Cardiac muscle cell (in vitro differentiated cells and primary cell): ENCODE measurements at places on chromosomes 4 and X.

DNA sequence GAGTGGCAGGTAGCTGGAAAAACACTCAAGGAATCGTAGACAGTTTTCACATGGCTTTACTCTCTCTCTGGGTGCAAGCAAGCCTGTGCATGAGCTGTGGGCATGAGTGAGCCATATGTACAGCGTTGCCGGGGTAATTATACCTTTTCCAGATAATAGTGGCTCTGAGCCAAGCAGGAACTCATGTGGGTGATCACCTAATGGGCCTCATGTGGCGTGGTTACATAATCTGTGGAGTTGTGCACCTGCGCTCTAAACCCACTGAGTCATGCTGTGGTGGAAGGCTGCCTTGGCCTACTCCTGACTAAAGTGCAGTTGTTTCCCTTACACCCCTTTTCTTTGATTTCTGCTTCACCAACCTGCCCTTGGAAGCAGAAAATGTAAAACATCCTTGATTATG lies 1564.5 kb upstream of the PCDH10 start:
- no peak for DNase-seq

DNA sequence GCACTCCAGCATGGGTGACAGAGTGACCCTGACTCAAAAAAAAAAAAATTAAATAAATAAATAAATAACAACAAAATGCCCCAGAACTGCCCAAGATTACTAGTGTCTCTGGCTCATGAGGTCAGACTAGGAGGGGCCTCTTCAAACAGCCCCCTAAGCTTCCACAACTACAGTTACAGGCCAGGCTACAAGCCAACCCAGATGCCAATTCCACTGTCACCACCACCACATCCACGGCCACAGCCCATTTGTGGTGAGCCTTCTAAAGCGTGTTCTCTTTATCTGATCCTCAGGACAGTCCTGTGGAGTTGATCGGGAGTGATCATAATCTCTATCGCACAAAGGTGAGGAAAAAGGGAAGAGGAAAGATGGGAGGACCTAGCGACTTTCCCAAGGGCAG lies 36.6 kb downstream of the IGFBP7 start:
- no peak for DNase-seq

- no peak for DNase-seq
Measured at GRCh38 chr4:114025176-114025777, 45.8 kb upstream of the ARSJ start.

DNA sequence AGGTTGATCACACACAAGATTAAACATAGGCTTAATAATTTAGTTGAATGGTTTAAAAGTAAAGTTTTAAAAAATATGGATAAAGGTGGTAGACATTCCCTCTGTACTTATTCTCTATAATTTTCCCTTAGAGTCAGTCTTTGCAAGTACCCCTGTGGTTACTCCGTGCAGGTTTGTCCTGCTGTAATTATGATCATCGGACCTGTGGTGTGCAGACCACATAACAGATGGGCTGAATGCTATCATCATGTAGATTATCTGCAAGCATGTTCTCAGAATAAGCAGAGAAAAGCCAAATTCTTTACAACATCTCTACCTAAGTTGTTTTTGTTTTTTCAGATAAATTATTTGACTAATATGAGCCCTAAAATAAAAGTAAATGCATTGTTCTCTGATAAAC lies 146.8 kb downstream of the FSTL5 start:
- DNase-seq, result no peak

GRCh38 chr4:42633605-42634388 lies 23.1 kb downstream of the ATP8A1 start:
- DNase-seq, result no peak

GRCh38 chrX:100376576-100376975 lies 33.5 kb downstream of the PCDH19 start:
- peak; percentile 36 for DNase-seq

DNA sequence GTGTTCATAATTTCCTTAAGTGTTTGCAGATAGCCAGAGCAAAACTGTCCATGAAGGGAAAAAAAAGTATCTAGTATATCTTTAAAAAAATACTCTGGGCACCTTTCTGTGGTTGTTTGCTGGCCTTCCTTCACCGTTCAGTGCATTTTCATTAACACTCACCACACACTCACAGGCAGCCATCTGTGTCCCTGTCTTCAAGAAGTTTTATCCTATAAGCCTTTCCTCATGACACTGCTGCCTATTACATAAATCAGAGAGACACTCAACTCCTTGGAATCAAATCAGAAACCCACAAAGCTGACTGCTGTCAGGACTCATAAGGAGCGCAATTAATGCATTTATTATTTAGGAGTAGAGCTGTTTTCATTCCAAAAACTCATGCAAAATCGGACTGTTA lies 1720.2 kb downstream of the PCDH7 start:
- DNase-seq, result no peak

DNA sequence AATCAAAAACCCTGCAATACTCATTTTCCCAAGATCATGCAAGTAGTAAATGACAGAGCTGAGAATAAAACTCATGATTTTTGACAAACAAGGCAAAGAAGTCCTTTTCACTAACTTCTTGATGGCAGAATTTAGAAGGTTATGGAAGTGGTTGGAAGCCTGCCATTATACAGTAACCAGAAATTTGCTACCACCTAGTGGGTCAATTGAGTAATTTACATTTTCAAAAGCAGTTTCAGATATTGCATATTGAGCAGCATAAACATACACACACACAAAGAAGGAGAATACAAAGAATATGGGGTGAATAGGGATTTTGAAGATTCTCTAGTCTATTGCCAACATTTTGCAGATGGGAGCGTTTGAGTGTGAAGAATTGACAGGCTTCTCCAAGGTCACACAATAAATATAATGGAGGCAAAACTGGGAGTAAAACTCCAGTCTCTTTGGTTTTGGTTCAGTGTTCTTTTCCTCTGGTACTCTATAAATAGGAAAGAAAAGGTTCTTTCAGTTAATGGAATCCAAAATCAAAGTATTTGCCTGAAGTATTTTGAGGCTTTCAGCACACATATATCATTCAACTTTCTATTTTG lies 70.2 kb downstream of the GC start:
- peak; percentile 83 for DNase-seq

GRCh38 chr4:175460414-175460813 lies 351.6 kb downstream of the GPM6A start:
- DNase-seq, result no peak

DNA sequence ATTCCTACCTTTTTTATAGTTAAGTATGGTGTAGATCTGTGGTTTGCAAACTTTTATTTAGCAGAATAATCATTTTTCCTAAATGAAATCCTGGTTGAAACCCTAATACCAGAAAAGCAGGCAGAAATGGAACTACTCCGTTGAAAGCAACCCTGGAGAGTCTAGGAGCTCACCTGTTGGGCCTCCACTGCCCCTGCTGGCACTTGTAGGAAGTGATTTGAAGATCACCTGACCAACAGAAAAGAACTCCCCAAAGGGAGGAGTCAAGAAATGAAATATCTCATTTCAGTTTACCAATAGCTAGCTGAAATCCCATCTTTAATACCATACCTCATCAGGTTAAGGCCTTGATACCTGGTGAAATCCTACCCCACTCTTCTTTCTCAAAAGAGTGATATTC lies 277.1 kb downstream of the KLHL13 start:
- no peak for DNase-seq

- no peak for DNase-seq
Measured at GRCh38 chr4:67880866-67881610, 2.8 kb downstream of the TMPRSS11D start.

DNA sequence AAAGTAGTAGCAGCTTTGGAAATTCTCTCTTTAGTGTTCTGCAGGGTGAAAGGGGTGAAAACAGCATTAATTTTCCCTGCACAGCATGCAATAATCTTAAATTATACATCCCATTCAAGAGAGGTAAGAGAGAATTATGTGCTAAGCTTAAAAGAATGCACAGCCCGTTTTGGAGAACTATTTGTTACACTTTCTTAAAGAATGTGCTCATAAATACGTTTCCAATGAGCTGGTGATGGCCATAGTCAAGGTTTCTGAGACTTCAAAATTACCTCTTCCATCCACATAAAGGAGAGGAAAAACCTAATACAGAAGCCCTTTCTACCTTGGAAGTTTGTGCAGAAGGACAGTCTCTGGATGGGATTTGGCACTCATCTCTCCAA lies 766.7 kb upstream of the TENM3 start:
- DNase-seq, result no peak

DNA sequence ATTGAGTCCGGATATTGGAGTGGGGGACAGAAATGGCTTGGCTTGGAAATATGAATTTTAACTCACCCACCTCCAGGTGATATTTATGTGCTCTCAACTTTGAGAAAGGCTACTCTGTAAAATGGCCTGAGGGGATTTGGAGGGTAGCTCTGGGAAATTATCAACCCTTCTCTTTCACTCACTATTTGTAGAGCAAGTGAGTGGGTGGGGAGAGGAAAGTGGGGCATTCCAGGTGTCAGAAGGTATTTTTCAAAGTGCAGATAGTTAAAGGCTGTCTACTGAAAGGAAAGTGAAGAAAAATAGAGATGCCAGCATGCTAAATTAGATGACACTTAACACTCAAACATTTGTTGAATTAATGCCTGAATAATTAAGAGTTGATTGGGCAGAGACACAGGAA lies 44.1 kb downstream of the TMEM164 start:
- DNase-seq, result no peak

GRCh38 chr4:118398226-118399090 lies 45.7 kb upstream of the PRSS12 start:
- no peak for DNase-seq

GRCh38 chr4:41420541-41420940 lies 117.4 kb upstream of the LIMCH1 start:
- DNase-seq, result no peak

- no peak for DNase-seq
Measured at GRCh38 chrX:27463187-27463586, at the start of gene PPP4R3C. Gene PPP4R3C (minus strand): TSS chrX:27463341. CDS start chrX:27463296, 45 bp downstream.

DNA sequence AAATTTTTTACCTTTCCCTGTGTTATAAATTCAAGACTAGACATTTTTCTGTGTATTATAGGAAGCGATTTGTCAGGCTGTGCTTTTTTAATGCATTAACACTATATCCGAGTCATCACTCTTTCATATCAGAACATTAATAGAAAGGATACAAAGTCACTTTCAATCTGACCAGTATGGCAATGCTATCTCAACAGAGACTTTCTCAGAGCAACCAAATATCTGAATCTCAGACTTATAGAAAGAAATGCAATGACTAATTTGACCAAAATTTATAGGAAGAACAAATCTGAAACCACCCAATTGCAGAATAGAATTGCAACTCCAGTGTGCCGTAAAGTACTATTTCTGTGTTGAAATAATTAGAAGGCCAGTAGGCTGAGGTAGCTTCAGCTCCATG lies 473 bp upstream of the TKTL2 start:
- no peak for DNase-seq

DNA sequence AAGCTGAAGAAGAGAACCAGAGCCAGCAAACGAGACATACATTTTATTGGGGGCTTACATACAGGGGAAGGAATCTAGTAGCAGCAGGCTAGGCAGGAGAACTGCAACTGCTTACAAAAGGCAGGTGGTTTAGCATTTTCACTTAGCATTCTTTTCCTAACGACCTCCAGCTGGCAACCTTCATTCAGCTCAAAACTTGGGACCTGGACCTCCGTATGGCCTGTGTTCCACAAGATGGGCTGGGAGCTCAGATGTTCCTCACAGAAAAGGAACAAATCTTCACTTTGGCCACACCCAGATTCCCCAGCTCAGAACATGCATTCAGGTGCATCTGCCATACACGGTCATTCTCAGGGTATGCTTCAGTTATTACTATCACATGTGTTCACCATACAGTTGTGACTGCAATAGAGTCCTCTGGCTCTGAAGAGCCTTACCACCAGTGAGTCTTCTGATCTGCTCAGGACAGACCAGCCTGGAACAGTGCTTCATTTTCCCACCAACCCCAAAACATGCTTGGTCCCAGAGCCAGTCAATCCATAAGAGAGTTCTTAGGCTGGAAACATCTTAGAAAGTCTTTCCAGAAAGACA lies 29.6 kb upstream of the AP1AR start:
- no peak for DNase-seq

- no peak for DNase-seq
Measured at GRCh38 chr4:178681871-178682270, 1239.6 kb upstream of the AGA start.

DNA sequence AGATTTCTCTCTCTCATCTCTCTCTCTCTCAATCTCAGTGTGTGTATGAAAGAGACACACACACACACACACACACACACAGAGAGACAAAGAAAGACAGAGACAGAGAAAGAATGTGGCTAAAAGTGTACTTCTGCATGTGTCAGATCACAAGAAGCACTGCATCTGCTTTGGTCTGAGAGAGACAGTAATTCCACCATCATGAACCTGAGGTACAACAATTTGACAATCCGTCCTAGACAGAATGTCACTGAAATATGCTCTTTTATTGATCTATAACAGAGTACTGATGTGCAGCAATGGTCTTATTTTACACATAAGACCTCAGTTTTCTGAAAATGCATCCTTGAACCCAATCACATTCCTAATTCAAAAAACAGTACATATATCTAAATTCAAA lies 576.2 kb upstream of the SMIM31 start:
- no peak for DNase-seq

- DNase-seq, result no peak
Measured at GRCh38 chrX:112197840-112198239, 115.3 kb upstream of the TRPC5 start.

GRCh38 chr4:90306810-90307209 lies 179.6 kb downstream of the CCSER1 start:
- no peak for DNase-seq

DNA sequence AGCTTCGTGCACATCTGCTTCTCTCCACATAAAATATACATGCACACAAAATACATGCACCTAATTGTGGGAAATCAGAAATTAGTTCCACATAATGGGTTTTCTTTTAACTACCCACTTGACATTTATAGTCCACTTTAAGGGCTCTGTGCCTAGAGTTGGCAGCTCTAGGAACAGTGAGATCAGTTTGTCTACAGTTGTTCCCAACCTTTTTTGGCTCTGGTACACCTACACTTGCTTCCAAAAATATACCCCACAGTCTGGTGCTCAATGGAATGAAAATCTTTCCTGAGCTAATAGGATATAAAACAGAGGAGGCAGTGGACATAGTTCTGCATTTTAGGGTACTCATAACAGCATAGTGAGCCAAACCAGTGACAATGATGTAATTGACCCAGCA lies 36.1 kb downstream of the HDAC8 start:
- no peak for DNase-seq

DNA sequence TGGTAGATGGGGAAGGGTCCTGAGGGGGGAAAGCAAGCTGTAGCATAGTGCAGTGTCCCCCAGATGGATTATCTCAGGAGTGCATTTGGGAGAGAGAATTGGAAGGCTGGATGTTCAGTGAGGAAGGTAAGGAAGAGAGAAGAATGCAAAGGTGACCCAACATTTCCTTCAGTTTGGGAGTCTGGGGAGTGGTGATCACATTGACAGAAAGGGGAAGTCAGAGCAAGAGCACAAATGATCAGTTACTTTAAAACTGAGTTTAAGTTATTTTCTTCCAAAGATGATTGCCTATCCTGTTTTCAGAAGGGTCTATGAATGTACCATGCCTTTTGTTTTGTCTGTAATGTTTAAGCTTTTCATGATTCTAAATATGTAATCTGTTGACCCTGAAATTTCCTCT lies 47.6 kb downstream of the ARHGAP10 start:
- no peak for DNase-seq

- peak; percentile 59 for DNase-seq
Measured at GRCh38 chrX:106933538-106933961, 13.3 kb downstream of the CLDN2 start.

GRCh38 chr4:36286481-36286871 lies 5.1 kb downstream of the DTHD1 start:
- DNase-seq, result no peak
